ENCODE measurements at places on chromosomes 6 and 20.

DNA sequence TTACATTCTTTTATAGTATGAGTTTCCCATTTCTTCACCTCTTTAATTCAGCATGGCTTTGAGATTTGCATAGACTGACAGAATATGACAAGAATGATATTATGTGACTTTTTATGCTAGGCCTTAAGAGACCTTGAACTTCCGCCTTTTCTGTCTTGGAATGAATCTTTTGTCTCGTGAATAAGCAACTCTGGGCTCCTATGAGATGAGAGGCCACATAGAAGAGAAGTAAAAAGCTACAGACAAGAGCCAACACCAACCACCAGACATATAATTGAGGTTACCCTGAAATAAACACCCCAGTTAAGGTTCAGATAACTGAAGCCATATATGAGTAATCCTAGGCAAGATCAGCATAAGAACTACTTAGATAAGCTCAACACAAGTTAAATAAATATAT is 600.8 kb downstream of the MEI4 start:
- no peaks in the 10 kb centered on the region for H3K27me3 ChIP-seq
- no peak overlapping the region for H3K27ac ChIP-seq
- no peak overlapping the region for H3K4me3 ChIP-seq
- H3K4me1 ChIP-seq = no peaks in the 10 kb centered on the region
- DNase-seq = no peak
- no peaks in the 10 kb centered on the region for H3K36me3 ChIP-seq

DNA sequence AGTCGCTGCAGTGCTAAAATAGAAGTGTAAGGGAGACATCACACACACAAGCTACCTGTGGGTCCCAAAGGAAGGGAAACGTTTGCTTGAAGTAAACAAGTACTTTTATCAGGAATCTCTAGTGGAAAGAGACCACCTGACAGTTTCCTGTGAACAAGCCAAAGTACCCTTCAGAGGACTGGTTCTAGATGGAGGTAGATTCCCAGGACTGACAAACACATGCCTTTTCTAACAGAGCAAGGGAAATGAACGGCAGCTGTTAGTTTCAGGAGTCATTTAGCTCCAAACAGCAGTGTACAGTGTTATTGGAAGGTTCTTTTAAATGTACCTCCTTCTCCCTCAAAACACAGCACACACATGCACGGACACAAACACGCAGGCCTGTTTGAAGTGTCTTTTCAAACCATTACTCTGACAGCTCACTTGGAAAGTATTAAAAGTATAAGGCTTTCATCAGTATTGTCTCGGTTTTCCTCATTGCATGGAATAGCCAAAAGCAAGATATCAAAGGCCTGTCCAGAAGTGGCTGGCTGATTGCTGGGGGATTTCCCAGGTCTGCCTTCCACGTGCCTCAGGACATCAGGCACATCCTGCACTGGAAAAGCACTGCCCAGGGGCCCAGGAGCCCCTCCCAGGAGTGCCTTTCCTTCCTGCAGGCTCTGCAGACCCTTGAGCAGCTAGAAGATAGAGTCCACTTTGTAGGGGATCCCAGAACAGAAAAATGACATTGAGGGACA is 393.2 kb upstream of the SOX4 start:
- H3K4me1 ChIP-seq = peaks cover 30% of the 10 kb centered on the region
- no peaks in the 10 kb centered on the region for H3K36me3 ChIP-seq
- H3K27me3 ChIP-seq = no peaks in the 10 kb centered on the region

DNA sequence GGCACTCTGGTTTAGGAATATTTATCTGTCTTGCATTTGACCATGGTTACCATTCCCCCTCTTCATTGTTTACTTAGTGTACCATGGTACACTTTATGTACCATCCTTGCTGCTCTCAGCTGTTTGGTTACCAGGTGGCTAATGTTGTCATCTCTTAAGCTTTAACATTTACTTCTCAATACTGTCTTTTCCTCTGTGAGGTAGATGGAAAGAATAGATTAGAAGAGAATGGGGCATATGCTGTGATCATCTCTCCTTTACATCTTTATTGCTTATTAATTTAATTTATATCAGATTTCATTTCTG is 109.2 kb downstream of the NCOA3 start:
- H3K4me3 ChIP-seq = no peak overlapping the region
- H3K27me3 ChIP-seq = no peaks in the 10 kb centered on the region

- H3K36me3 ChIP-seq = no peaks in the 10 kb centered on the region
- H3K4me1 ChIP-seq = no peaks in the 10 kb centered on the region
- no peak for DNase-seq
- no peaks in the 10 kb centered on the region for H3K27me3 ChIP-seq
Observed at GRCh38 chr6:15109338-15110090, 136.4 kb upstream of the JARID2 start.

DNA sequence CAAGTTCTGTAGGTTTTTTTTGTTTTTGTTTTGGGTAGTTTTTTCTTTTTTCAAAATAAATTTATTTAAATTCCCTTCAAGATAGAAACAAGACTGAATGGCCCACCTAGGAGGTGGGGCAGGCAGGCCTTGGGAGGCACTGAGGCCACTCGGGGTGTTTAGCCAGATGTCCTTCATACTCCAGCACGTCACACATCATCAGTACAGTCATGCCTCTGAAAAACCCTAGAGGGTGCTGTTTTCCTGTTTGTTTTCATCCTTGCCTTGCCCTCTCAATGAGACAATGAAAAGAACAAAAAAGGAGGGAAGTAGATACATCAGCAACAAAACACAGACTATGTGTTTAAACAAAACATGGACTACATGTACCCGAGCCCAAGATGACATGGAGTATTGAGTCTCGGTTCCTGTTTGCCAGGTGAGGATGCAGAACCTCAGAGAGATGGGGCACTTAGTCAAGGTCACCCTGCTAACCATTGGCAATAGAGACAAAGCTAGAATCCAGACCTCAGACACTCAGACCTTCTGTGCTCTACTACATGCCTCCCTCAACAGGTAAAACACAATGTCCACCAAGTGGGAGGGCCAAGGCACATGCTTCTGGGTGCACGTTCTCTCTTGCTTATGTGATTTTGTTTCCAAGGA is 26.8 kb upstream of the CLIC5 start:
- DNase-seq = peak; percentile 75
- H3K4me3 ChIP-seq = no peak overlapping the region
- H3K36me3 ChIP-seq = no peaks in the 10 kb centered on the region
- no peak overlapping the region for H3K27ac ChIP-seq
- H3K4me1 ChIP-seq = no peaks in the 10 kb centered on the region

DNA sequence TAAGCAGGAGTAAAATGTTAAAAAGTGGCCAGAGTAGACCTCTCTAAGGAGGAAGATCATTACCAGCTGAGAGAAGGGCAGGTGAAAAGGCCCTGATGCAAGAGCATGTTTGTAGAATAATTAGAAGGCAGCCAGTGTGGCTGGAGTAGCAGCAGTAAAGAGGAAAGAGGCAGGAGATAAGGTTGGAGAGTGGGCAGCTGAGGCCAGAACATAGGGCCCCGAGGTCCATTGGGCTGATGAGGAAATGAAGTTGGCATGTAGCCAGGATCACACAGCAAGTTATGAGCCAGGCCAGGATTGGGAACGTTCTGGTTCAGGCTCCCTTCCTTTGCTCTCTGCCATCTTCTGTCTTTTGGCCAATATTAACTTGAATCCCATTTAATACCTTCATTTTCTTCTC is 51.6 kb downstream of the RALY start:
- H3K4me3 ChIP-seq = no peak overlapping the region
- H3K27ac ChIP-seq = no peak overlapping the region
- DNase-seq = no peak
- H3K27me3 ChIP-seq = no peaks in the 10 kb centered on the region

GRCh38 chr6:40164345-40164755 is 230.1 kb upstream of the MOCS1 start:
- H3K27ac ChIP-seq = no peak overlapping the region
- H3K4me3 ChIP-seq = no peak overlapping the region
- no peaks in the 10 kb centered on the region for H3K27me3 ChIP-seq
- no peaks in the 10 kb centered on the region for H3K4me1 ChIP-seq

DNA sequence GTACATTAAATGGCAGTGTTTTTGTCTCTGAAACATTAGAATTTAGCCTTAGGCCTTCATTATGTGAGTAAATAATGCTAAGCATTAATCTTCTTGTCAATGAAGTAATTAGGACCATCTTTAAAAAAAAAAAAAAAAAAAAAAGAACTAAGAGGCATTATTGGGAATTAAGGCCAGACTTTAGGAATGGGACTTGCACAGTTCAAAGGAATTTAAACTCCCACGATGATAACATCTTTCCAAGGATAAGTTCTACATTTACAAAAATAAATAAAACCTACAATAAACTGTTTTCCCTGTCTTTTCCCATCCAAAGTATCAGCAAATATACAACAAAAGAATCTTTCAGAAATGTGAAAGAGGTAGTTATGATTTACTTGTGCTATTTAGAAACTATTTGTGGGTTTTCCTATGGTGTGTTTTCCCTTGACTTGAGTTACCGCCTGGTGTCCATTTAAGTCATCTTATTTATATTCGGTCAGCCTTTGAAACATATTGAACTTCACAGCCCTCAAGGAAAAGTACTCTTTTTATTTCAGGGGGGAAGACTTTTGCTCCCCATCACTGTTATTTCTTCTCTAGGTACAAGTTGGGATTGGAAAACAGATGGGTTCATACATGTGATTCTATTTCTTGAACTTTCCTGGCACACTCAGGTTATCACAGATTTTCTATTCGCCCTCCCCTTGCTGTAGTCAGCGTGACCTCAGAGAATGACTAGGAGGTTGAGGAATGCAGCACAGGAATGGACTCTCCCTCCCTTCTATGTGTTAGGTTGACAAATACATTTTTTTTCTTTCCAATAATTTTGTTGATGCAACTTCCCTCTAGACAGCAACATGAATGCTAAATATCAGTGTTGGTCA is 13.6 kb downstream of the STMND1 start:
- H3K36me3 ChIP-seq = no peaks in the 10 kb centered on the region
- no peaks in the 10 kb centered on the region for H3K4me1 ChIP-seq
- H3K4me3 ChIP-seq = no peak overlapping the region
- no peak for DNase-seq
- H3K27me3 ChIP-seq = no peaks in the 10 kb centered on the region

DNA sequence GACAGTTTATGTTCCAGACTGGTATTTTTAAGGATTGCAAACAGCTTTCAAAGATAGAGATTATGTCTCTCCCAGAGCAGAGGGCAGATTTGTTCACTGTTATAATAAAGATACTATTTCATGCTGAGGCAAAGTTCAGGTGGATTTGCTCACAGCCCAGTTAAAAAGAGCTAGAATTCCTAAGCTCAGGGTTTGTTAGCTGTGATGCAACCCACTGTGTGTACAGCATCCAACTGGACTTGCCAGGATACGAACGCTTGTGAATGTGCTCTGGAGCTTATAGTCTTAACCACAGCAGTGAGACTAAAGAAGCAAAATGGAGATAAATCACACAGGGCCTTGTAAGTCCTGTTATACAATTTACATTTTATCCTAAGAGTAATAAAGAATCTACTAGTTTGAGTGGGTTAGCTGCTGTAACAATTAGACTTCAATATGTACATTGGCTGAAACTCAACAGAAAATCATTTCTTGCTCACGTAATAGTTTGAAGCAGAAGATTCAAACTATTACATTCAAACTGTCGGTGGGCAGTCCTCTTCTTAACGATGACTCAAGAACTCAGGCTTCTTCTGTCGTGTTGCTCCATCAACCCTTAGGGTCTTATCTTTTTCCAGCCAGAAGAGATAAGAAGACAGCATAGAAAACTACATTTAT is 204.0 kb upstream of the PLN start:
- no peak overlapping the region for H3K4me3 ChIP-seq
- no peak overlapping the region for H3K27ac ChIP-seq
- no peak for DNase-seq
- H3K36me3 ChIP-seq = no peaks in the 10 kb centered on the region
- no peaks in the 10 kb centered on the region for H3K4me1 ChIP-seq

DNA sequence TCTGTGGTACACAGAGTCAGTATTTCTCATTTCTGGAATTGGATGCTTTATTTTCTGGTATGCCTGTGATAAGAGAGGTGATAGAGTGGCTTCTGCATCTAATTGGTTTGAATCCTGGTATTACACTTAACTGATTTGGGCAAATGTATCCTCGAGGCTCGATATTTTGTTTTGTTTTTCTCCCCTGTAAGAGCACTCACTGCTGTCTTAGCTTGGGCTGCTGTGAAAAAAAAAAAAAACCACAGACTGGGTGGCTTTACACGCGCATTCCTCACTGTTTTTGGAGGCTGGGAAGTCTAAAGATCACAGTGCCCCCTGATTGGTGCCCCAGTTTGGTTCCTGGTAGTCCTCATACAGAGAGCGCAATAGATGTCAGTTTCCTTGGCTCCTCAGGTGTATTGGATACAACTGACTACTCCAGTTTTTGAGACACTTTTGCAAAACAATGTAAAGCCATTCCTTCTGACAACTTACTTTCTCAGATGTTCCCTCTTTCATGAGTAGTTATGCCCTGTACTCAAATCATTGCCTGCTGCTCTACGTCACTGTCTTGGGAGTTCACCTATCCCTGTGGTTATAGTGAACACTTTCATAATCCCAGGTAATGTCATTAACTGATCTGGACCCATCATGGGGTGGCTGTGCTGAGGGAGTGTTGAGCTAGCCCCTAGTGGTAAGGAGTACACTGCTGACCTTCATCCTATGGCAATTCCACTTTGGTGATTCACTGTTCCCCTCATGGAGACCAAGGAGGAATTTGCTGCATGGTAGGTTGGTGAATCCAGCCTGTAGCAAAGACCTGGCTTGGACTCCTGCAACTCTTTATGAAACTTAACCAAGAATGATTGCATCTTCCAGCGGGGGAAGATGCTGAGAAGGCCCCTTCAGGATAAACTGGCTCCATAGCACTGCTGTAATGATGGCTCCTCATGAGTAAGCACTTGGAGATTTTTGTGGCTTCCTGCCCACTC is 3.5 kb upstream of the ACAT2 start:
- peak; percentile 41 for DNase-seq
- H3K36me3 ChIP-seq = peaks cover 34% of the 10 kb centered on the region
- peak overlapping the region; percentile 86 for H3K27ac ChIP-seq

- H3K27me3 ChIP-seq = peaks cover 66% of the 10 kb centered on the region
- H3K4me1 ChIP-seq = peaks cover 8% of the 10 kb centered on the region
- peak overlapping the region; percentile 64 for H3K4me3 ChIP-seq
- no peaks in the 10 kb centered on the region for H3K36me3 ChIP-seq
- peak; percentile 65 for DNase-seq
Observed at GRCh38 chr20:62476056-62476838, 452 bp upstream of the GATA5 start.

DNA sequence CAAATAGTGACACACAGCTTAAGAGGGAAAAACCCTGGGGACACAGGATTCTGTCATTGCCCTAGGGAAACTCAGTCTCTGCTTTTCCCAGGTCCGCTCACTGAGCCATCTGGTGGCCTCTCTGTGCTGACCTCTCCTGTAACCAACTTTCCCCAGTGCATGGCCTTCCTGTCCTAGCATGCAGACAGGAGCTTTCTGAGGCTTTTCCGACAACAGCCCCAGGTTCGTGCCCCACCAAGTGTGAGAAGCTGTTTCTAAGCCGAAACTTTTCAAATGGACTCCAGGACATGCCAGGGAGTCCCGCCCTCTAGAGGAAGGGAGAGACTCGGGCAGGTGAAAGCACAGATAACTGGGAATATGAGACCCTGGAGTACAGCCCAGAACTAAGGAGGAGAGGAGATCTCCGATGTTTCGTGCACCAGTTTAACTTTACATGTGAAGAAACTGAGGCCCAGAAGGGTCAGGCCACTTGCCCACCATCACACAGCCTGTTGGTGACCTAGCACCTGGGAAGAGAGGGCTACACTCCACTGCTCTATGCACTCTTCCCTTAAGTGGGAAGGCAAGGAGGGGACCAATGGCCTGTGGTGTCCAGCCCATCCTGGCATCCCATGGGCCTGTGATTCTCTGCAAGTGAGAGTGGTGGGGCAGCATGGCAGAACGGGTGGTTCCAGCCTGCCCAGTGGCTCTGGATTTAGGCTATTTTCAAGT is 46.2 kb downstream of the RPP40 start:
- H3K4me3 ChIP-seq = no peak overlapping the region
- H3K27ac ChIP-seq = no peak overlapping the region
- H3K36me3 ChIP-seq = no peaks in the 10 kb centered on the region
- peak; percentile 80 for DNase-seq
